ENCODE measurements at places on chromosomes 6 and 20. TPM values are rescaled to one million over a fixed set of nuclear protein-coding genes. Genes with fewer than 3 reads are reported as not detected.

- DNase-seq = no peak
These were observed 88.0 kb downstream of the CDS2 start for GRCh38 chr20:5214826-5215225.

ZSCAN23 gene
- 0.45 TPM for total RNA-seq

SLC17A9 gene
- 5.8 TPM for total RNA-seq

- no peak for DNase-seq
These were observed 158.6 kb upstream of the PREP start for GRCh38 chr6:105561486-105561885.

- no peak for DNase-seq
These were observed 468.0 kb upstream of the GJE1 start for GRCh38 chr6:141664744-141665143.

Measured in activated CD4-positive, alpha-beta memory T cell treated with anti-CD3 and anti-CD28 coated beads, Interleukin-2, amount 10 ng/mL, durations not matched to agents 7 days and 5 days (primary cell).